ENCODE measurements at places on chromosomes 16 and 17. TPM values are rescaled to one million over a fixed set of nuclear protein-coding genes. Genes with fewer than 3 reads are reported as not detected.

DNA sequence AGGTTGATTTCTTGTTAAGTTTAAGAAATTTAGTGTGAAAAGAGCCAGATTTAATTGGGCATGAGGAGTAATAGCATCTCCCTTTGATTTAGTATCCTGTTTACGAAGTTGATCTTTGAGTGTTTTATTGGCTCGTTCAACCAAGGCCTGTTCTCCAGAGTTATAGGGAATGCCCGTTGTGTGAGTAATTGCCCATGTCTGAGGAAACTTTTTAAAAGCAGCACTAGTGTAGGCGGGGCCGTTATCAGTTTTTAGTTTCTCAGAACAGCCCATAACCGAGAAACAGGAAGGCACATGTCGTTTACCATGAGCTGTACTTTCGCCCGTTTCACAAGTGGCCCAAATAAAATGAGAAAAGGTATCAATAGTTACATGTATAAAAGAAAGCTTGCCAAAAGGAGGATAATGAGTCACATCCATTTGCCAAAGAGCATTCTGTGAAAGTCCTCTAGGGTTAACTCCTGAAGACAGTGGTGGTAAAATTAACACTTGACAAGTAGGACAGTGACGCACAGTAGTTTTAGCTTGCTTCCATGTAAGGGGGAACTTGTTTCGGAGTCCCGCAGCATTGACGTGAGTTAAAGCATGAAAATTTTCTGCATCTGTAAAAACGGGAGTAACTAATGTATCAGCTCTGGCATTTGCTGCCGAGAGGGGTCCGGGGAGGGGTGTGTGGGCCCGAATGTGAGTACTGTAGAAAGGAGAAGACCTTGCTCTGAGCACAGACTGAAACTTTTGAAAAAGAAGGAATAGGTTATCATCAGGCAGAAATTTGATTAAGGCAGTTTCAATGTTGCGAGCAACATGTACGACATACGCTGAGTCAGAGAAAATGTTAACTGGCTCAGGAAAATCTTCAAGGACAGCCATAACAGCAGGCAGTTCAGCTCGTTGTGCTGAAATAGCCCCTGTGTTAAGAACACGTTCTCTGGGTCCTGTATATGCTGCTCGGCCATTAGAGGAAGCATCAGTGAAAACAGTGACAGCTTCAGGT lies 18.5 kb upstream of the KCTD5 start:
- peaks cover 12% of the 10 kb centered on the region for H3K4me1 ChIP-seq
- no peaks in the 10 kb centered on the region for H3K27me3 ChIP-seq
- peak overlapping the region; percentile 87 for H3K27ac ChIP-seq
- H3K4me3 ChIP-seq: no peak overlapping the region

GRCh38 chr17:44878627-44879221 lies 20.5 kb downstream of the EFTUD2 start:
- H3K4me3 ChIP-seq: no peak overlapping the region
- peak; percentile 52 for DNase-seq
- H3K27ac ChIP-seq: no peak overlapping the region

- H3K4me1 ChIP-seq: peaks cover 10% of the 10 kb centered on the region
- no peaks in the 10 kb centered on the region for H3K27me3 ChIP-seq
- H3K27ac ChIP-seq: no peak overlapping the region
- H3K36me3 ChIP-seq: no peaks in the 10 kb centered on the region
Observed at GRCh38 chr16:66580605-66581209, 1.4 kb downstream of the CMTM2 start.

GRCh38 chr17:3513305-3514035 lies 37.7 kb downstream of the ASPA start:
- no peak for DNase-seq
- H3K4me1 ChIP-seq: no peaks in the 10 kb centered on the region
- no peaks in the 10 kb centered on the region for H3K36me3 ChIP-seq

The CCL1 gene
- total RNA-seq: not detected

DNA sequence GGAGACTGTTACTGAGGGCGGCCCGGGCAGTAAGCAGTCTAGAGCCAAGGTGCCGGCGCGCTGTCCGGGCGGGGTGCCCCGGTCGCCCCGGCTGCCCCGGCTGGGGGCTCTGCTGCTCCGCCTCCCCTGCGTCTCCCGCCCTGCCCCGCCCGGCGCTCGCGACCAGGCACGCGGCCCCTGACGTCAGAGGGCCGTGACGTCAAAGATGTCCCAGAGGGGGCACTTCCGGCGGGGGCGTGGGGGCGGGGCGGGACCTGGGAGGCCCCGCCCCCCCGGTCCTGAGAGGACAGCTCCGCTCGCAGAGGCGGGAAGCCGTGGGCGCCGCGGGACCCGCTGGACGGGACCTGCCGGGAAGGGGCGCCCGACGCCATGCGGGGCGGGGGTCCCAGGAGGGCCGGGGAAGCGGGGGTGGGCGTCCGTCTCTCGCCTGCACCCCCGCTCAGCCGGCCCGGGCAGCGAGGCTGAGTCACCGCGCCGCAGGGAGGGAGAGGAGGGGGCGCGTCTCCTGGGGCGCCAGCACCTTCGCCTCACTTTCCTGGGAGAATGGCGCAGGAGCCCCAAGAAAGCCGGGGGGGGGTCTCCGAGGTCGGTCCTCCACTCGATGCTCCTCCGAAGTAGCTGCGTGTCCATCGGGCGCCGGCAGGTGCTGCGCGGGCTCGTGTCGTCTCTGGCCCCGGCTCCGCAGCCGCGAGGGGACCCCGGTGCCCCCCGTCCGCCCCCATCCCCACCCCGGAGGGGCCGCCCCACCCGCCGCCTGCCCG lies 4.4 kb upstream of the HIC1 start:
- peak overlapping the region; percentile 67 for H3K27ac ChIP-seq
- no peaks in the 10 kb centered on the region for H3K27me3 ChIP-seq
- no peaks in the 10 kb centered on the region for H3K36me3 ChIP-seq
- H3K4me1 ChIP-seq: peaks cover 21% of the 10 kb centered on the region

GRCh38 chr17:74623693-74624093 lies at the start of gene CD300E:
CD300E (minus strand) TSS chr17:74623738; CDS start chr17:74623621, 117 bp downstream.
- no peaks in the 10 kb centered on the region for H3K27me3 ChIP-seq
- H3K4me3 ChIP-seq: no peak within 1 kb of the TSS
- H3K4me1 ChIP-seq: no peaks in the 10 kb centered on the region

The NACA2 gene
- total RNA-seq: not detected

DNA sequence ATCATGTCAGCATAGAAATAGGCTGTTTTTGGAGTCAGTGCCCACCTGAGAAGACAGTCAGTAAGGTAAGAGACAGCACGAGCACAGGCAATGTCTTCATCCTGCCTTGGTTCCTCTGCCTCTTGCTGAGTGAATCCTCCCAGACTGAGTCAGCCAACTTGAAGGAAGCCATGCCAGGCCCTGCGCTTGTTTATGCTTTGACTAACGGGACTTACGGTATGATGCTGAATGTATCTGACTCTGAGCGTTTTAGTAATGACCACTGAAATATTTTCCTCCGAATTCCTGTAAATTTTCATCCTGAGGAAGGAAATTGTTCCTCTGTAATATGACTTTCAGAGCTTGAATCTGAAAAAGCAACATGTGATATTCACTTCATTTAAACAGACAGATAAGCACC lies 18.0 kb downstream of the C17orf67 start:
- no peak overlapping the region for H3K27ac ChIP-seq
- H3K4me1 ChIP-seq: no peaks in the 10 kb centered on the region
- H3K4me3 ChIP-seq: no peak overlapping the region
- no peaks in the 10 kb centered on the region for H3K27me3 ChIP-seq
- H3K36me3 ChIP-seq: no peaks in the 10 kb centered on the region
- no peak for DNase-seq

DNA sequence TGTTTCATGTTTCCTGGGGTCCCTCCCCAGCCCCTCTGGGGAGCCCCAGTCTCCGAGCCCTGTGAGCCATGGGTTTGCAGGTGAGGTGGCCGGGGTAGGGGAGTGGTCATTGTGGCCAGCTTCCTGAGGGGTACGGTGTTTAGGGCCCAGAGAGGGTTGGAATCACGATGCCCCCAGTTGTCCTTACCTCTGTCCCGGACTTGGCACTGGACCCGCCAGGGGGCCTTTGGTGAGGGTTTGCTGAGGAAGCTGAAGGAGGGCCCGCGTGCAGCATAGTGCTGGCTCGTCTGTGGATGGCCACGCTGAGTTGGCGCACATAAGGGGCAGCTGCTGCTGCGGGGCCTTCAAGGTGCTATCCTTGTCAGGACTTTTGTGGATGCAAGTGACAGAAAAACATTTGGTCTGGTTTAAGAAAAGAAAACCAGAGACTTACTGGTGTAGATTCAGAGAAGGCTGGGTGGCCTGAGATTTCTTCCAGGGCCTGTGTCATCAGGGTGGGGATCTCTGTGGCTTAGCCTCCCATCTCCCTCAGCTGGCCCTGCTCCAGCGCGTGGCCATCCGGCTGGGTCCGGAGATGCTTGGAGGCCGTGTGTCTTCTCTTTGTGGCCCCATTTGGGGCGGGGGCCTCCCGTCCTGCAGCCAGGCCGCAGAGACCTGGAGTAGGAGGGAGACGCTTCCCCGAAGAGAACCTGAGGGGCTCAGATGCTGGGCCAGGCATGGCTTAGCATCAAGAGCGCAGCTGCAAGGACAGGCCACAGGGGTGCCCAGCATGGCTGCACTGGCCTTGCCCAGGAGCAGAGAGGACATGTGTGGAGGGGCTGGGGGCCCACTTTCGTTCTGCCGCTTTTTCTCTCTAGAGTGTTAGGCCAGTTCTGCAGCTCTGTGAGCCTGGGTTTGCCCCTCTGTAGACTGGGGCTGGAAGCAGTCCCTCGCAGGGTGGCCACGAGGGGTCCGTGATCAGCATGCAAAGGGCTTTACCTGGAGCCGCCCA lies 33.7 kb upstream of the NUDT16L1 start:
- no peak overlapping the region for H3K27ac ChIP-seq
- DNase-seq: no peak
- no peak overlapping the region for H3K4me3 ChIP-seq
- no peaks in the 10 kb centered on the region for H3K27me3 ChIP-seq

The RPL19 gene
- total RNA-seq: 2,564 TPM

The KRT222 gene
- 3.1 TPM for total RNA-seq

DNA sequence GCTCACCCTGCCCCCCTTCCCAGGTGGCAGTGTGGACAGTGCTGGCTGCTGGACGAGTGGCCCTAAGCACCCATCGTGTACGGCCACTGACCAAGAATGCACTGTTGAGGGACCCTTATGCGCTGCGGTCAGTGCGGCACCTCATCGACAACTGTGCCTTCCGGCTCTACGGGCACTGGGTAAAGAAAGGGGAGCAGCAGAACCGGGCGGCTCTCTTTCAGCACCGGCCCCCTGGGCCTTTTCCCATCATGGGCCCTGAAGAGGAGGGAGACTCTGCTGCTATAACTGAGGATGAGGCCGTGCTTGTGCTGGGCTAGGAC lies 5.1 kb downstream of the CFAP119 start:
- H3K4me1 ChIP-seq: peaks cover 11% of the 10 kb centered on the region
- no peak overlapping the region for H3K4me3 ChIP-seq
- DNase-seq: no peak
- no peaks in the 10 kb centered on the region for H3K36me3 ChIP-seq
- H3K27ac ChIP-seq: no peak overlapping the region
- no peaks in the 10 kb centered on the region for H3K27me3 ChIP-seq
